ENCODE measurements at places on chromosomes 5 and 9. TPM values are rescaled to one million over a fixed set of nuclear protein-coding genes. Genes with fewer than 3 reads are reported as not detected.

Gene SEMA5A
- total RNA-seq: 0.08 TPM

Gene HRCT1
- total RNA-seq: not detected

Gene UBE2B
- total RNA-seq: 95.5 TPM

Gene PCDHB13
- not detected for total RNA-seq

Gene NFX1
- 39.8 TPM for total RNA-seq

Gene RPL35
- total RNA-seq: 1,574 TPM

Gene PHYHD1
- total RNA-seq: 1.4 TPM

Gene GBA2
- total RNA-seq: 55.3 TPM

Gene SEC24A
- total RNA-seq: 20.5 TPM

Gene PDLIM4
- not detected for total RNA-seq

Gene ZNG1E
- total RNA-seq: 31.1 TPM

Gene ZNF454
- total RNA-seq: not detected

Gene NUTM2F
- total RNA-seq: not detected

Gene NFIL3
- total RNA-seq: 26.1 TPM

Gene FOXD1
- total RNA-seq: not detected

Gene SNX30
- 13.9 TPM for total RNA-seq

Gene GMCL2
- total RNA-seq: not detected

Gene TAS2R1
- total RNA-seq: not detected

Gene AK1
- 83.0 TPM for total RNA-seq

Gene SREK1IP1
- total RNA-seq: 25.4 TPM

Gene PRLR
- not detected for total RNA-seq

Data from activated naive CD4-positive, alpha-beta T cell treated with anti-CD3 and anti-CD28 coated beads, Interleukin-2, amount 10 ng/mL, durations not matched to agents 5 hours and 36 hours (primary cell).